T1000 (cell line): ENCODE measurements at places on chromosomes 1 and 21.

DNA sequence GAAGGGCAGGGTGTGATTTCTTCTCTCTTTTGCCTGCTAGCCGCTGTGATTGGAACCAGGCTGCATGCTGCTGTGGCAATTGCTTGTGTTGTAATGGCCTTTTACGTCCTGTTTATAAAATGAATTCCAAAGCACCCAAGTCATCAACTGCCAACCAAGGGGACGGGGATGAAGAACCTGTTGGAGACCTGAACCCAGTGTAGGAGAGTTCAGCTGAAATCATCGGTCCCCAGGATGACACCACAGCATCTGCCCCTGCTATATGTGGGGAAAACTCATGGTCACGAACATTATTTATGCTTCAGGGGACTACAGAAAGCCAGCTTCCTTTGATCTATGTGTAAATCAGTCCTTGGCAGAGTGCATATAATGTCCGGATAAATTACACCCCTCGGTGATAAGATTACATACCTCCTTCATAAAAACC, 3.8 kb downstream of the TMEM167B start:
- DNase-seq, result peak; percentile 2

- no peak for DNase-seq
Observed at GRCh38 chr1:31222176-31222575, 17.5 kb downstream of the NKAIN1 start.

DNA sequence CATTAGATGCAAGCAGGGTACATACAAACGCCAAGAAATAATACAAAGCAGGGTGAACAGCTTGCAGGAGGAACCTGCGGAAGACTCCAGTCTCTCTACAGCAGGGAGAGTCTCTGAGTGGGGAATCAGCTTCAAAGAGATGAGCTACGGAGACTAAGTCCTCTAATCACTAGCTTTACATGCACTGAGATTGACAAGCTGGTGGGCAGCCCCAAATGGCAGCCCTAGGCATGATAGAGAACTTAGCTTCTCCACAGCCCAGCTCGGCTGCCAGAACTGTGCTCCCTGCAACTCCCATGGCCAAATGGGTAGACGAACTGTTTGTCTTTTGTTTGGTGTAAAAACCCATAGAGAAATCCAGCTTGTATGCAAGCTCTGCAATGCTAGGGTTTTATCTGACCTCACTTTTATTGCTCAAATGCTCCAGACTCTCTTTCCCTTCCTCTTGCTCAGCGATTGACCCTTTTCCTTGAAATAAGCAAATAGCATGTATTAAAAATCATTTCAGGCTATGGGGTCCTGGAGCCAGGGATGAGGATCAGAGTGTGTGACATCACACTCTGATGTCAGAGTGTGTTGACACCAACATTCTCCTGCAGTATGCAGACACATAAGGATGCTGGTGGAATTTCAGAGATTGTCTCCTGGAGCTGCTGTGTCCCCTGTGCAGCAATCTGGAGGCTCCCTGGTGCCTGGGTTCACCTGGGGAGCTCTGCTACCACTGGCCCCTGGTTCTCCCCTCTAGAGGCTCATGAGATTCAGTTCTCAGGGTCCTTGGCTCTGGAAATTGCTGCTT, 238.5 kb downstream of the TTLL7 start:
- no peak for DNase-seq

DNA sequence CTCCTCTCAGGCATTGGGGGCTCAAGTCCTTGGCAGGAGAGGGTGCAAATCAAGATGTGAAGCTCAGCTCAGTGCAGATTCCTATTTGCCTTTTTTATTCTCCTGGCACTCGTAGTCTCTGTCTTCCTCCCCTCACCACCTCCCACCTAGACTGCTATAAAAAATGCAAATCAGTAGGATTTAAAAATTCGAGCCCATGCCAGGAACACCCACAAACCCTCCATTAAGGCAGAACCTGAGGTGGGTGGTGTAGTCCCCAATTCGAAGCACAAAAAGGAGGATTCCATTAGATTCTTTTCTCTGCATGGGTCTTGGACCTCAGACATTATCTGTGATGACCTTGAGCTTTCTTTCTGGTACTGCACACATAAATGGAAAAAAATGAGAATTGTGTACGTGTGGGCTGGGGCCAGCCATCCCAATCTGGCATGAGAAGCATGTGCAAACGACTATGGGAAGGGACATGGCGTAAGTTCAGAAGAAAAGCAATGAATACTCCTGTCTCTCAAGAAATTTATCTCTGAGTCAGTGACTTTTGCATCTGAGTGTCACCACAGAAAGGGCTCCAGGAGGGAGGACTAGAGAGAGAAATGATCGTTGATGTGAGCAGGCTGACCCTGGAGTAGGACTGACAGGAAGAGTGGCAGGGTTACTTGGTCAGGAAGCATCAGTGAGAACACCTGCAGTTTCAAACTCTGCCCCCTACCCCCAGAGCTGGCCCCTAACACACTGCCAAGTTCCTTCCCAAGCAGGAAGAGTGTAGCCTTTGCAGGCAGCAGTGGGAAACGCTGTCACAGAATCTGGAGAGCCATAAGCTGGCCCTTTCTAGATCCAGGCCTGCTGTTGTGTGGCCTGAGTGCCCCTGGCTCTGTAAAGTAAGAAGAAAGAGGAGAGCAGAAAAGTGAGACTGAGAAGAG, 1.7 kb downstream of the INKA2 start:
- DNase-seq, result no peak

GRCh38 chr1:70048336-70049094, 156.9 kb downstream of the LRRC40 start:
- DNase-seq, result no peak

DNA sequence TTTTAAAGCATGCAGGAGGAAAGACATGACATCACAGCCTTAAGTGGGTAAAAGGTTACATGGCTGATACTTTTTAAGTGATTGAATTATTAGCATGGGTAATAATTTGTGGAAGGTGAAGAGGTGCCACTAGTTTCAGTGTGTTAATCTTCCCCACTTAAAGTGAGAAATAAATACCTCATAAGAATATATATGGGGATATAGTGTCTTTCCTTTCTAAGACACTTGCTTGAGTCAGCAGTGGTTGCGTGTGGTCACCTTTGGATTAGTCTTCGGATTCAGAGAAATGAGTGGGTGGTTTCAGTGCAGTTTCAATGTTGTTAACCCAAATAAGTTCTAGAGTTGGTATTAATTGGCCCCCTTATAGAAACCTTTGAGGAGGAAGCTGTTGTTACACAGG, 94.1 kb downstream of the ADGRL2 start:
- no peak for DNase-seq

DNA sequence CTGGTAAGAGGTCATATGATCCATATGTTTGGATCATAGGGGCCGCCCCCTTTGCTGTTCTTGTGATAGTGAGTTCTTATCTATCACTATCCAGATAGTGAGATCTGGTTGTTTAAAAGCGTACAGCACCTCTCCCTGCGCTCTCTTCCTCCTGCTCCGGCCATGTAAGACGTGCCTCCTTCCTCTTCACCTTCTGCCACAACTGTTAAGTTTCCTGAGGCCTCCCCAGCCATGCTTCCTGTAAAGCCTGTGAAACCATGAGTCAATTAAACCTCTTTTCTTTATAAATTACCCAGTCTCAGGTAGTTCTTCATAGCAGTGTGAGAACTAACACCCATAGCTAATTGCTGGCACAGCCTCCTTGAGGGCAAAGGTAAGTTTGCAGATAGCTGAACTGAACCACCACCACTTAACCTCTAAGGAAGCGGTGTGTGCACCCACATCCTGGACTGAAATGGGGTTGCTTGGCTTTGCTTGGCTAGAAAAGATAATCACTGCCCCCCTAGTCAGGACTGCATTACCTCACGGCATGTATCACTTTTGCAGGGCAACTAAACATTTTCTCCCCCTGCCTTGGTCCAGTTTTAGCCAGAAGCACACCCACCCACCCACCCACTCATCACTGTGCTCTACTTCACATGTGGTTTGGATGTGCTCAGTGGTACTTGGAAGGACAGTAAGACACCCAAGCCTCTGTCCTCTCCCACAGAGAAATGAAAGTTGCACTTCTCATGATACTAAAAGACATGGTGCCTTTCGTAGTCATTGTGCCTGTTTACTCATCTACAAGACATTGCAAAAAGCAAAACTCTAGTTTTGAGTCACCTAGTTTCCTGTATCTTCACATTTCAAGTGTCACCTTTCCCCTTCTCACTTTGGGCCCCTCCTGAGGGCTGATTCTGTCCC, 23.1 kb upstream of the PTAFR start:
- DNase-seq, result no peak

GRCh38 chr1:91919962-91920361, 29.2 kb upstream of the BRDT start:
- DNase-seq, result peak; percentile 7

- DNase-seq, result no peak
Observed at GRCh38 chr21:29151931-29152330, 21.5 kb downstream of the MAP3K7CL start.

- no peak for DNase-seq
Observed at GRCh38 chr1:65425006-65425405, 4.5 kb downstream of the LEPR start.

DNA sequence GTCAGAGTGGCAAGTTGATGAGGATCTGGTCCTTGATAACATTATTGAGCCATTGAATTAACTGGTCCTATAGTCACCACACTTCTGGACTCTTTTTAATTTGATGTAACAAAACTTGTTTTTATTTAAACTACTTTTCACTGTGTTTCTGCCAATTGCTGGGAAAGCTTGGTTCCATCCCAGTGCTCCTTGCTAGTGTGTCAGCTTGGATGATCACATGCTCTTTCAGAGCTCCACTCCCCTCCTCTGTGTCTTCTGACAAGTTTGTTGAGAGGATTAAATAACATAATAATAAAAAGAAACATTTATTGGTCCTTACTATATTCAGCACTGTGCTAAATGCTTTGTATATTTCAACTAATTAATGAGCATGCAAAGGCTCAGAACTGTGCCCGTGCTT, 448.5 kb upstream of the B3GALT2 start:
- DNase-seq, result no peak

DNA sequence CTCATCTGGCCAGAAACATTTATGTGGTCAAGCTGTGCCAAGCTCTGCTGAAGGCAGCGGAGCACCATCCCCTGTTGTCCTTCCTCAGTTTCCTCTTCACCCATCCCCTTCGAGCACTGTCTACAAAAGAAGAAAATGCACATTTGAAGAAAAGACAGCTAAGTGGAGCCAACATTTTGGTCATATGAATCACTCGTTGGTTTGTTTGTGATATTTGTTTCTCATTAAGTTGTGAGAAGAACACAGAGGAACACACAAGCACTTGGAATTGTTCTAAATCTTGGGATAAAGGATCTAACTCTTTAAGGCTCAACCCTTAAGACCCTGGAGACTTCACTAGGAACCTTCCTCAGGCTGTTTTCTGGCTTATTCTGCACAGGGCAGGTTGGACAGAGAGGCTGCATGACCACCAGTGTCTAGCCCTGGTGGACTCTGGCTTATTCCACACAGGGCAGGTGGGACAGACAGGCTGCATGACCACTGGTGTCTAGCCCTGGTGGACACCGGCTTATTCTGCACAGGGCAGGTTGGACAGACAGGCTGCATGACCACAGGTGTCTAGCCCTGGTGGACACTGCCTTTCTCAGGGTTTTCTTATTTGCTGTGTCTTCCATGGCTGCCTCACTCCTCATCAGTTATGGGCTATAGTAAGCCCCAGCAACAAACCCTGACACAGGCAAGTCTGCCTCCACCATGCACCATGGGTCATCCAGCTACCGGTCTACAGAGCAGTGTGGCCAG, 35.3 kb upstream of the COL6A2 start:
- no peak for DNase-seq

- no peak for DNase-seq
Observed at GRCh38 chr1:113876176-113876575, 4.7 kb upstream of the PTPN22 start.

DNA sequence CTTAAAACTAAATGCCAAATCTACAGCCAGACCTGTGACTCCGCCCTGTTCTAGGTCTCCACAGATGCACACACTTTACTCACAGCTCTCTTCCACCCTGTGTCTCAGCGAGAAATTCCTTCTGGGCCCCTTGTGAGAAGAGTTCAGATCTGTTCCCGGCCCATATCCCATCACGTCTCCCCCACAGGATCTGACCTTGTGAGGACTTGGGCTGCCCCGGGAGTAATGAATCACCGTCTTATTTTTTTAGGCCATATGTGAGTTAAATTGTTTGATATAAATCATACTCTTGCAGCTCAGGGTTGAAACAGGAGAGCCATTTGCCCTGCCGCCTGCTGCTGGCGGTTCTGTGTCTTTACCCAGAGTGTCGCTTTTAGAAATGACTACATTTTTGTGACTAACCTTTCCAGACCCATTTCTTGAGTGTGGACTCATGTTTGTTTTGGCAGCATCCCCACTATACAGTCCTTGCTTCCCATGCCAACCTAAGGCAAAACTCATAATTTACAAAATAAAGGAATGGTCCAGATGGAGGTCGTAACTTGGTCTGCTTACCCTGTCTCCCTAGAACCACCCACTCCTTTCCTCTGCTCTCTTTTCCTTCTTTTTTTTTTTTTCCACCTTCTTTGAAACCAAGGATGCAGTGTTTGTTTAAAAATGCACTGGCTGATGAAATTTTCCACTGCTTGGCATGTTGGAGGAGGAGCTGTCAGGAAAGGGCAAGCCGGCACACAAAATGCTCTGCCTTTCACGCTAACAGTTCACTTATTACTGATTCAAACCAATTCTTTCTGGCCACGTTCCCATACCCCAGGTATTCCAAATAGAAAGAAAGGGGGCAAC, 98.0 kb upstream of the C1orf105 start:
- DNase-seq, result peak; percentile 45
